Activated T-cell treated with anti-CD3 and anti-CD28 coated beads, Interleukin-2, amount 50 U/mL, for 24 hours (primary cell): ENCODE measurements at places on chromosomes 5 and 9.

- DNase-seq: no peak
Measured at GRCh38 chr5:93894601-93895354, 153.4 kb upstream of the POU5F2 start.

DNA sequence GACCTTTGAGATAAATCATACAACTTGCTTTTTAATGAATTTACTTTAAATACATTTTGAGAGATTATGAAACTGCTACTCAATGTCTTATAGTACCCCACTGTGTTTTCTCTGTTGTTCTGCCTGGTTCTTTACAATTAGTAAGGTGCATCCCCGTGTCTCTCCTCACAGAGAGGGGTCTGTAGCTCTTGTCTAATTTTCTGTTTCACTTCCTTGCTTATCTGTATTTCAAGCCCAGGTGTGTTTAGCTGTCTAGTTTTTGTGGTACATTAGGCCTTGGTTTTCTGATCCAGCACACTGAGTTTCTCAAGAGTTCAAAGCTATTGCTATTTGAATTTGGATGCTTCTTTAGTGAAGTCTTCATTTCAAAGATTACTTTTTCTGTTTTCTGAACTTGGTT is 105.1 kb downstream of the MAST4 start:
- DNase-seq: no peak

DNA sequence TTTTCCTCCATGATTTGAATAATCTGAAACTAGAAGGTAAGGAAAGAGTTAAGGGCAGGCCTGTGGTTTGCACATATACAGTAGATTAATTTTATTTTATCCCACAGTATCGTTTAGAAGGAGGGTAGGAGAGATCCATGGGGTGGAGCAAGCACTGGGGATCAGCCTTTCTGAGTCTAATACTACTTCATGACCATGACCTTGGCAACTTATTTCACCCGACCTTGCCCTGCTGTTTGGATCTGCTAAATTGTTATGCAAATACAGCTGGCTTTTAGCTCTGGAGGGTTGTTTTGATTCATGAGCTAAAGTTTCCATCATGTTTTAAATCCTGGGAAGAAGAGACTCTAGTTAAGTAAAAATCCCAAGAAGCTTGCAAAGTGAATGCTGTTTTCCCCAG is 864 bp upstream of the GRIN3A start:
- no peak for DNase-seq

GRCh38 chr5:160382346-160382745 is 11.9 kb upstream of the C1QTNF2 start:
- no peak for DNase-seq

DNA sequence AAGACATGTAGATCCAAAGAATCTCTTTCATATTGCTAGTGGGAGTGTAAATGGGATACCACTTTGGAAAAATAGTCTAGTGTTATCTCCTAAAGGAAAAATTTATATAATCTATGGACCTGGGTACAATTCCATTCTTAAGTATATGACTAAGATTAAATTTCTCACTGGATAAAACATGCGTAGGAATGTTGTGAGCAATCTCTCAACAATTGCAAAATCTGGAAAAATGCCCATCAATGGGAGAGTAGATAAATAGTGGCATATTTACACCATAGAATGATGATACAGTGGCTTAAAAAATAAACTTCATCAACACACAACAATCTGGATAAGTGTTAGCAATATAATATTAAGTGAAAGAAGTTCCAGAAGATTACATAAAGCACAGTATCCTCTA is 469.5 kb downstream of the MAN2A1 start:
- DNase-seq: no peak

DNA sequence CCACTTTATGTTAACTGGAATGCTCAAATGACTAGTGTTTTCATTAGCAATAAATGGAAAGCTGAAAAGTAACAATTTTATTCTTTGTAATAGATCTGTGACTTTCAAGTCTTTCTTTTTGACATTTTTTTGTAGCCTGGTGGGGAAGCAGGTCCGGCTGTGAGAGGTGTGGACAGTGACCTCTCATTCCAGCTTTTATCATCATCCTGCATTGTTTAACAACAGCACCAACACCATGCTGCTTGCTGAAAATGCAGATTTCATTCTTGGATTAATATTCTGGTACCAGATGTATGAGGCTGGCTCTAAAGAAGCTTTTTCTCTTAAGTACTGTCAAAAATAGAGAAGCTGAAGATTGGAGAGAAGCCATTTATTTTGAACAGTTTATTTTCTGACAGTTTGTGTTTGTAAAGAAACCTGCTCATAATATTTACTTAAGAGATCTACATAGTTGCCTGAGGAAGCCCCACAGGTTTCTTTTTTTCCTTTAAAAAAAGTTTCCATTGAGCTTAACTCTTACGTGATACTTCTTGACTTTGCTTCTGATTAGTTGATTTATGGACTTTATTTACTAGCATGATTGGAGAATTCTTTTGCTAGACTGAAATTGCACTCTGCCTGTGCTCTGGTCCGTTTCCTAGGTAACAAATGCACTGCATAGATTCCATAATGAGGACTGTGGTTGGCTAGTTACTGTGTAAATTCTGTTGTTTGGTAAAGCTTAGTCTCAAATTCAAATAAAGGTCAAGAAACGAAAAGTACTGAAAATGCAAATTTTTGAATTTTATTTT is 3.4 kb downstream of the KIAA1958 start:
- no peak for DNase-seq

GRCh38 chr5:141042555-141042954 is 8.6 kb upstream of the PCDHB1 start:
- DNase-seq: no peak

DNA sequence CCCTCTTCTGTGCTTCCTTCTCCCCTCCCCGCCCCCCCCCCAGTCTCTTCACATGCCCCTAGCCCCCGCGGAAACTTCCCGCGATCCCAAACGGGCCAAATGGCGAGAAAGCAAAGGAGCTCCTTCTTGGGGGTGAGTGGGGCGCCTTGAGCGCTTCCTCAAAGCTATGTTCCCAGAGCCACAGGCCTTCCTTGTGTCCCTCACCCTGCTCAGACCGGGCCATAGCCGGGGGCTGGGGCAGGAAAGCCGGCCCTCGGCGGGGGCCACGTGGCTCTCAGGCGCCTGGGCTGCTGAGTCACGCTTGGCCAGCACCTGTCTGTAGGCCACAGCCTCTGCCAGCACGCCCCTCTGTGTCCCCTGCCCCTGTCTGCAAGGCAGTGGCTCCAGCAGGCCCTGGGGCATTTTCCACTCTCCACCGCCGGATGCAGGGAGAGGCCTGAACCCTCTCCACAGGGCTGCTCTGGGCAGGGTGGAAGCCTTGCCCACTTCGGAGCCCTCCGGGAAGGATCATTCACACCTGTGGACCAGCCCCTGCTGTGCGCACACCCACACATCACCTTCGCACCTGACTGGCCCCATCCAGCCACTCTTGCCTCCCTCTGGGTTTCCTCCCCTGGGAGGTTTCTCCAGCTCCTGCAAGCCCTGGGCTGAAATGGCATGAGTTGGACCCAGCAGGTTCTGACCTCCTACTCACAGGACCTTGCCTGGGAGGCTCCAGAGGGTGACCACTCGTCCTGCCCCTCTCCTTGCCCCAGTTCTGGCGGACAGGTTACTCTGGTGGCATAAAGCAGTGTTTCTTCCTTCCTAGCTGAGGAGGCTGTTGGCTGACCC is 1.2 kb upstream of the SQSTM1 start:
- peak; percentile 75 for DNase-seq

DNA sequence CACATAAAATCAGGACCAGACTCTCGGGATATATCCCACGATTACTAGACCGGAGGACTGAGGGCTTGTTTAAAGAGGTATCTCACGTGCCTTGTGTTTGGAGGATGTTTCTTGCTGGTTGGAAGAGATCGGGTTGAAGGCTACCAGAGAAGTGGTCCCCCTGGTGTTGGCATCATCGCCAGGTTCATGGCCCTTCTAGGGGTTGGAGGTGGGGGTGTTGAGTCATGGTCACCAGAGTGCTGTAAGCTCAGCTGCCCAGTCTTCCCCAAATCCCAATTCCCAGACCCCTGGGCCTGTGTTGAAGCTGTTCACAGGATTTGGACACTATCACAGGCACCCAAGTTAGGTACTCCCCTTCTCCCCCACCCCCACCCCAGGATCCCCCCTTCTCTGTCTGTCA is 29.1 kb upstream of the PRDM12 start:
- DNase-seq: no peak

GRCh38 chr5:176628406-176629228 is 1.7 kb downstream of the SNCB start:
- DNase-seq: no peak

DNA sequence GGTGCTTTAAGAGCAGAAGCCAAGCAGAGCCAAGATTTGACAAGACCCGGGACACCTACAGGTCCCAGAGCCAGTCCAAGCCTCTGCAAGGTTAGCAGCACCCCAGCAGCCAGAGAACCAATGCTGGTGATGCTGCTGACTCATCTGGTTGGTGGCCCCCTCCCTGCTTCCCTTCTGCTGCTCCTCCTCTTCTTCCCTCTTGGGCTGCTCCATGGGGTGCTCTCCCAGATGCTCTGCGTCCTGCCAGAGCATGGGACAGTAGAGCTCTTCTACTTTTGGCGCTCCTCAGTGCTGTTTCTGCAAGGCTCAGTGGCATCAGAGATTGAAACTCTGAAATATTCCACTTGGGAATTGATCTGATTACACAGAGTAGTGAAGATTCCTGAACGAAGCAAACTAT is 76.1 kb upstream of the SAP30L start:
- no peak for DNase-seq

DNA sequence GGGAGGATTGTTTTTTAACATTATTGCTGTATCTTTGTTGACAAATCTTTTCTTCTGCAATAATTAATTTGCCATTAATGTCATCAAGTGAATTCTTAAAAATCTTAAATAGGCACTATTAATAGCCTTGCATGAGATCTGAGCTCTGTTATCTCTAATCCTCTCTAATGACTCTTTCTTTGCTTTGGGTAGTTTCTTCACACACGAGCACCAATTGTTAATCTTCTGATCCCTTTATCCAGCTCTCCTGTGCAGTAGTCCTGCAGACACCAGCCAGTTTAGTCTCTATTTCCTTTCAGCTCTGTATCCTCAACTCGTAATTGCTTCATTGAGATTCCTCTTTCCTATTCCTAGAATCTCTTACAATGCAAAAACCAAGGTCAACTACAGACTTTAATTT is 8.1 kb downstream of the SPINK14 start:
- DNase-seq: no peak

- DNase-seq: no peak
Measured at GRCh38 chr5:128626536-128627090, 88.6 kb upstream of the FBN2 start.

- no peak for DNase-seq
Measured at GRCh38 chr9:30796764-30797163, 1587.7 kb upstream of the ACO1 start.

DNA sequence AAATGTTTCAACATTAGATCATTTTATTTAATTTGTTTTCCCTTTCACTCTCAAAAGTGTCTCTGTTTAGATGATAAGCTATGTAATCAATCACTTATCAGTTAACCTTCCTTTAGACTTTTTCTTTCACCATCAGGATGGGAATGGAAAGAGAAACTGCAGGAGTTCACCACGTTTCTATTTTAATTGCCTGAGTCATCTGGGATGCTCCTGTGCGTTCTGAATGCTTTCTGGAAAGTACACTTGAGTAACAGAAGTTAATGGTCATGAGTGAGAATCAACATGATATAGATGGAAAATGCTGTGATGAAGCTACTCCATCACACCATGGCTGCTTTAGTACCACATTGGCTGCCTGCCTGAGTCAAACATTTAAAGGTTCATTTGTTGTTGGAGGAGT is 783.3 kb upstream of the CDH9 start:
- DNase-seq: no peak

GRCh38 chr9:98094316-98094715 is 24.7 kb downstream of the TRIM14 start:
- no peak for DNase-seq

GRCh38 chr5:97628031-97628430 is 445.0 kb upstream of the RIOK2 start:
- no peak for DNase-seq

- no peak for DNase-seq
Measured at GRCh38 chr5:50738864-50739263, 72.4 kb downstream of the PARP8 start.

DNA sequence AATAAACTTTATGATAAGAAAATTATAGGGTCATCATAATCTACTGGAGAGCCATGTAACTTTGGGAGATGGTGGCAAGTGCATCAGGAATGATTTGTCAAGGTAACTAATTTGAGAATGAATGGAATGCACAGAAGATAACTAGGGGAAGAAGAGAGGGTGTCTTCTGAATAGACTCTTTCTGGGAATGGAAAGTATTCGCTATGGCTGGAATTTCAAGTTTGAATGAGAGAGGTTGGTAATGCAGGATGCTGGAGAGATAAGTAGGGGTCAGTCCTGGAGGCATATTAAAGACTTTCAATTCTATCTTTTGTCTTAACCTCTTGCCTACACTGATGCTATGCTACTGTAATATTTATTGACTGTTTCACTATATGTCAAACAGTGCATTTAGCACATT is 714.2 kb downstream of the CETN3 start:
- no peak for DNase-seq

- DNase-seq: no peak
Measured at GRCh38 chr5:121033334-121033733, 569.2 kb downstream of the PRR16 start.

GRCh38 chr5:66015196-66015960 is 89.0 kb downstream of the ERBIN start:
- no peak for DNase-seq

DNA sequence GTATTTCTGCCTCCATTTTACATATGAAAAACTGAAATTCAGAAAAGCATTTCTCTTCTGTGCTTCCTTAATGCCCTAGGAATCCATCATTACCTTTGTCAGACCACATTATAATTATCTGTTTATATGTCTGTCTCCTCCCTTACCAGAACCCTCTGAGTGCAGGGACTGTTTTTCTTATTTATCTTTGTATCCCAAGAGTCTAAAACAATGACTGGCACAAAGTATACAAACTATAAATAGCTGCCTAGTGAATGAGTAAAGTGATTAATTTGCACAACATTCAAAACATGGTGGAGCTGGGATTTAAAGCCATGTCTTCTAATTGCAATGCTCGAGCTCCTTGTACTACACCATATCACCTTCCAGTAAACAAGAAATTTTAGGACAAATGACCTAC is 49.3 kb upstream of the HK3 start:
- DNase-seq: no peak

DNA sequence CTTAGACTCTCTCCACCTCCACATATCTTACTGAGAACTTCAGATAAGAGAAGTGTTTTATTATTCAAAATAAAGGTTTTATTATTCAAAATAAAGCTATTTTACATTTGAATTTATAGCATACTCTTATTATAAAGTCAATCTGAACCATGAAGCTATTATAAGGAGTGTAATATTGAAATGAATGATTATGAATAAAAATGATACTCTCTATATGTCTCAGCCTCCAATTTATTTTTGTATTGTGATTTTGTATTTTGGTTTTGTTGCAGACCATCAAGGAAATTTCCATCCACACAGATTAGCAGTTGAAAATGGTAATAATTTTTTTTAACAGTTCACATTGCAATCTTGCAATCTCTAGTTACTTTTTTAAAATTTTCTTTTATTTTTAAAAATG is 10.2 kb downstream of the FOCAD start:
- DNase-seq: no peak

DNA sequence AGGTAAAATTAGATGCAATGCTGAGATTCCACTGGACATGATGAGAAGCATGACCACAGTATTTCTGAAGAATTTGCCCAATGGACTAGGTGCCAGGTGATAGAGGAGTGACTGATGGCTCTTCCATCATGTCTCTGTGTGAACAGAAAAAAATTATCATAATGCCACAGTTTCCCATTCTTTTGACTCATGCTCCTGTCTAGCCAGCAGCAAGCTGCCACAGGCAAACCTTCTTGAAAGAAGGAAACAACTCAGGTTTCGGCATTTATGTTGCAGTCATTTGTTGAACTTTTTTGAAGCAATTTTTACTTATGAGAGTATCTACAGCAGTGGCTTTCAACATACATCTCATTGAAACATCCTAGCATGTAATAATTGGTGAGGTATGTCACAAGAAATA is 284.8 kb upstream of the CD180 start:
- no peak for DNase-seq
